T-helper 2 cell (primary cell): ENCODE measurements at places on chromosomes 4 and X.

DNA sequence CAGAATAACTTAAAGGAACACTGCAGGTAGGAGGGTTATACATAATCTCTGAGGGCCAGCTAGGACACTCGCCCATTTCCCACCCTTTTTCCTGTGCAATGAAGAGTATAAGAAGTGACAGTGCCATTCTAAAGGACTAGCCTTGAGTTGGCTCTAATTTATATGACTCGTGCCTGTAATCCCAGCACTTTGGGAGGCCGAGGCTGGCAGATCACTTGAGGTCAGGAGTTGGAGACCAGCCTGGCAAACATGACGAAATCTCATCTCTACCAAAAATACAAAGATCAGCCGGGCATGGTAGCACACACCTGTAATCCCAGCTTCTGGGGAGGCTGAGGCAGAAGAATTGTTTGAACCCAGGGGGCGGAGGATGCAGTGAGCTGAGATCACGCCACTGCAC, 4.4 kb downstream of the TBC1D1 start:
- DNase-seq: no peak

GRCh38 chr4:138658518-138658917, 357.1 kb upstream of the NOCT start:
- DNase-seq: no peak

DNA sequence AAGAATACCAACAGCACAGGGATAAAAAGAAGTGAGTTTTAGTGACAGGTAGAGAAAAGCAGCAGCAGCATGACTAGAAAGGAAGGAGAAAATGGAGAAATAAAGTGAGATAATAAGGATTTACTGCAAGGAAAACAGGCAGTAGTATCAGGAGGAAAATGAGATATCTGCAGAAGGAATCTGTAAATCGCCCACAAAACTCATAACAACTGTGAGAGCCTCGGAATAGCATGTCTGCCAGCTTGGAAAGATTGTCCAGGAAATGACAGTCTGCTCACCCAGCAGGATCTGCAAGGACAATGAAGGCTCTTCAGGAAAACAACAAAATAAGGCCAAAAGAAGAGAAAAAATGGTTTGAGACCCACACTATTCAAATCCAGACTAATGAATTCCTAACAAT, 47.4 kb downstream of the CXXC4 start:
- DNase-seq: no peak

DNA sequence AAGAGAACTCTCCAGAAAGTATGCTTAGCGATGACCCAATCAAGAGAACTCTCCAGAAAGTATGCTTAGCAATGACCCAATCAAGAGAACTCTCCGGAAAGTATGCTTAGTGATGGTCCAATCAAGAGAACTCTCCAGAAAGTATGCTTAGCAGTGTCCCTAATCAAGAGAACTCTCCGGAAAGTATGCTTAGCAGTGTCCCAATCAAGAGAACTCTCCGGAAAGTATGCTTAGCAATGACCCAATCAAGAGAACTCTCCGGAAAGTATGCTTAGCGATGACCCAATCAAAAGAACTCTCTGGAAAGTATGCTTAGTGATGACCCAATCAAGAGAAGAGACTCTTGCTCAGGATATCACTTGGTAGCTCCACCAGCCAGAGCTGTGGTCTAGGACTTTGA, 92.5 kb downstream of the AFAP1 start:
- DNase-seq: no peak

DNA sequence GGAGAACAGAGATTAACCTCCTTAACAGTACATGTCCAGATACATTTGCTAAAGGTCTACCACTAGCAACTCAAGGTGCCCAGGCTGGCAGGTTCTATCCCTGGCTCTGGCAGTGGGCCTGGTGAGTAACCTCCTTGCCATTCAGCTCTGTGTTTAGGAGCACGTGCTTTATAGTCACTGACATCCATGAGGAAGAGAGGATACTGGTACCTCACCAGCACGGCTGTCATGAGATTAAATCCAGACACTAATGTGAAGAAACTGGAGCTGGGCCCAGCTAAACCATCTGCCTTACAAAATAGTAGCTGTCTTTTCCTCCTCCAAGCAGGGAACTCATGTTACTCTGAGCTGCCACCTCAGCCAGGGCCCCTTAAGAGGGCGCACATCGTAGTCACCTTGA, 45.3 kb downstream of the GPRASP3 start:
- no peak for DNase-seq

DNA sequence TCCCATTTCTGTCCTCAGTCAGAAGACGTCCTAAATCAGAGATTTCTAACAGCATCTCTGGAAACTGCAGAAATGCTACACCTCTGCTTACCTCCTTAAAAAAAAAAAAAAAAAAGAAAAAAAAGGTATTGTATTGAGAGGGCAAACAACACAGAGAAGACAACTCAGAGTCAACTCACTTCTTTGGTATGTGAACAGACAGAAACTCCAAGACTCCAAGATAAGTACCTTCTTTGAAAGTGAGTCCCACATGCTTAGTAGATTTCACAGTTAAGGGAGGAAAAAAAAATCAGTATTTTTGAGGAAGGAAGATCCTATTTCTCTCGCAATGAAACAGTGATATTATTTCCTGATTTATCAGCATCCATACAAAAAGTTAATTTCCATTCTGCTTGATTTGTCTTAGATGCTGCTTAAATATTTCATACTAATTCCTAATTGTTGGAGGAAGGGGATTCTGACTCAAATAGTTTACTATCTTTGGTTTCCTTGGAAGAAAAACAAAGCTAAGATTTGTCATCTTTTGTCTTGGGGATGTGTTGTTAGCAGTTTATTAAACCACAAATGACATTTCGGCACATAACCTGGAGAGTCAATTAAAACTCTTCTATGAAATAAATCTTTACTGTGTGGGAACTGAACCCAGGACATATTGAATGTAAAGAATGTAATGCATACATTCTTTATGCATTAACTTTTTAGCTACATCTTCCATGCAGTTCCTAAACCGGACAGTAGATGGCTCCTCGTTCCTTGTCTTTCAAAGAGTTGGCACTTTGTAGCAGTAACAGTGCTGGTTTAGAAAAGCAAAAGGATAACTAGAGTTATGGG, 4.7 kb downstream of the RASGEF1B start:
- DNase-seq: peak; percentile 46

- peak; percentile 22 for DNase-seq
These were observed 44.3 kb downstream of the IL21 start for GRCh38 chr4:122576261-122577188.

GRCh38 chr4:3676196-3676595, 90.0 kb upstream of the ADRA2C start:
- DNase-seq: no peak

GRCh38 chrX:10033375-10034007, 66.3 kb downstream of the CLDN34 start:
- no peak for DNase-seq

DNA sequence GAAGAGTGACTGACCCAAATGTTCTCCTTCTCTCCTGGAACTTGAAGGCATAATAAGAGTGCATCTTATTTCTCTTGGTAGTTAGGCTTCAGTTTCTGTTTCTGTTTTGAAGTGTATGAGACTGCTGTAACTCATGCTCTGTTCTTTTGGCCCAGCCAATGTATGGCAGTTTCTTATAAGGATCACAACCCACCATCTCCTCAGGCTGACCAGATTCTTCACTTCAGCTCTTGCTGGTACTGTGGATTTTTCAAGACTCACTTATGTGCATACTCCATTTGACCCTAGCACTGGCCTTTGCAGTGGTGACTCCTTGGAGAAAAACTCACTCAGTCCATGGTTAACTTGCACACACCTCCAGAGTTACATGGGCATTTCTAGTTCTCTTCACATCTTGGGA, 9.6 kb upstream of the YTHDC1 start:
- no peak for DNase-seq

DNA sequence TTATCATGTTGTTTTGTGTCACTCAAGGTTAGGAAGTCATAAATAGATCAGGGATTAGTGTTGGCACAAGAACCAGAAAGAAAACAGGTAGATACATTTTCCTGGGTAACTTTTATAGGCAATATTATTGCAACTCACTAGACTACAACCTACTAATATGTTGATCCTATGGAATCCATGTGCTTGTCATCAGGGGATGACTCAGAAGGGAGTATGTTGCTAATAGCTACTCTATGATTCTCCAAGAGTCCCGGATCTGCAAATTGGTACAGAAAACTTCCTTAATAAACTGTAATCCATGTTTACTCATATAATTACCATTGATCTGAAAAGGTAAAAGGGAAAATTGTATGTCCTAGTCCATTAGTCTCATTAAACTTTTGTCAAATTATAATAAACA, 11.7 kb upstream of the GNRHR start:
- no peak for DNase-seq
